ENCODE measurements at places on chromosomes 6 and 20.
A peak's percentile ranks its signal among the peaks of the same experiment; 100 is the strongest.

DNA sequence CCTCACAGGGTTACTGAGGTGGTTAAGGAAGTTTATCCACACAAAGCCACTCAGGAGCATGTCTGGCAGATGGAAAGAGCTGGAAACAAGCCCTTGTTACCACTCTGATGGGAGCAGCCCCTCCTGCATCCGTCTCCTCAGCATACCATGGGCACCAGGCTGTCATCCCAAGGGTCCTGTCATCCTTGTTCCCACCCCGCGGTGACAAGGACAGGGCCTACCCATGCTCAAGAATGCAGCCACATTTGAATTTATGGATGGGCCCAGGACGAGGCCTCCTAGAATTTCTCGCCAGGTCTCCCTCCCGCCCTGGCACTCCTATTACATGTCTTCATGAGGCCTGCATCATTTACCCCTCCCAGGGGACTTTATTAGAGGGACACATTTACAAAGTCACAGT is 60.0 kb downstream of the NPEPL1 start:
- no peak for DNase-seq

DNA sequence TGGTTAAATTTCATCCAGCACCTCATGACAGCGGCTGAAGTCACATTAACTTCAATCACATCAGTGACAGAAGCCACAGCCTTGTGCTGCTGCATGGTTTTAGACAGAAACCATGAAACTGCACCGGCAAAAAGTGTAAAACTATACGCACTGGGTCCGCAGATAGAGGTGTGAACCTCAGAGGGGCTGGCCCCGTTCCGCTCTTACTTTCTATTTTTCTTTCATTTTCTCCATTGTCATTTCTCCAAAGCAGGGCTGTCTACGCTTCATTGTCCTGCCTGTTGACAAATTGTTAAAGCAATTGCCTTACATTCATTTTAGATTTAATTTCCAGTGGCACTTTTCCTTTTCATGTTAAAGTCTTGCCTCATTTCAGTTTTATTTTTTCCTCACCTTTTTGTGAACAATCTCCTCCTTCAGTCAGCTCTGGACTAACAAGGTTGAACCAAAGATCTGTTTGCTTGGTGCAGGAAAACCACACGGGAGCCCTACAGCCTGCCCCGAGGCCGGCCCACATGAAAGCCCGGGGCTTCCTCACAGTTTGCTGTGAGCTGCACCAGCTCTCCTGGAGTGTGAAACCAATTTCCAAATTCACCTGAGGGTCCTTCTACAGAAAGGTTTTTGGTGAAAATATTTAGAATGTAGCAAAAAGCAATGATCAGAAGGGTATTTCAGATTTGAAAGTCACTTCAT is 63.7 kb downstream of the PRR18 start:
- DNase-seq: peak; percentile 80

DNA sequence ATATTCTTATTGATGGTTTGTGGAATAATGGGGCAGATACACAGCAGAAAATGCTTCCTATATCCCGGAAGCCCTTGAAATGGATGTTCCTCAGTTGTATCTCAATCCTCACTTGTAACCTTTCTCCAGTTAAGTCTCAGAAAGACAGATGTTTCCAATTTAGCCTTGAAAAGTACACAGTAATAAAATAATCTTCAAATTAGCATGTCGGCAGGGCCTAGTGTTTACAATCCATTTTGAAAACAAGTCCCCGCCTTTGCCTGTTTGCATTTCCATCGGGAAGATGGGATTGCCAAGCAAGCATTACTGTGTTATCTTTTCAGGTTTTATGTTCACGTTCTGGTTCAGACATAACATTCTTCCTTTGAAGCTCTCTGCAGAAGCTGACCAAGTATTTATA is 41.5 kb downstream of the SNRNP48 start:
- DNase-seq: no peak

GRCh38 chr20:32585586-32586127 is 524 bp upstream of the NOL4L start:
- DNase-seq: no peak

DNA sequence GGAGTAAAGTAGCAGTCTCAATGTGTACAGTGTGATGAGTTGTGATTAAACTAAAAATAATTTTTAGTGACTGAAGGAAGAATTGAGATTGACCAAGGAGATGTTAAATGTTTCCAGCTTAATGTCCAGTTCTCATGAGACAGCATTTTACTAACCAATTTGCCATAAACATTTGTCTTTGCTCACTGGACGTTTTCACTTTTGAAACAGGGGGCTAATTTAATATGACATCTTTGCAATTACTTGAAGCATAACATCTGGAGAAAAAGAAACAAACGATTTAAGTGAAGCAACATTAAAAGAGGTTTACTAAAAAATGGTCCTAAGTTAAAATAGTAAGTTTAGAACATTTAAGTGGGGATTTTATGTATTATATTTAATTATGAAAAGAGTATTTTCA is 443.8 kb downstream of the BCKDHB start:
- no peak for DNase-seq

GRCh38 chr6:81625216-81625615 is 127.3 kb downstream of the TENT5A start:
- DNase-seq: no peak

DNA sequence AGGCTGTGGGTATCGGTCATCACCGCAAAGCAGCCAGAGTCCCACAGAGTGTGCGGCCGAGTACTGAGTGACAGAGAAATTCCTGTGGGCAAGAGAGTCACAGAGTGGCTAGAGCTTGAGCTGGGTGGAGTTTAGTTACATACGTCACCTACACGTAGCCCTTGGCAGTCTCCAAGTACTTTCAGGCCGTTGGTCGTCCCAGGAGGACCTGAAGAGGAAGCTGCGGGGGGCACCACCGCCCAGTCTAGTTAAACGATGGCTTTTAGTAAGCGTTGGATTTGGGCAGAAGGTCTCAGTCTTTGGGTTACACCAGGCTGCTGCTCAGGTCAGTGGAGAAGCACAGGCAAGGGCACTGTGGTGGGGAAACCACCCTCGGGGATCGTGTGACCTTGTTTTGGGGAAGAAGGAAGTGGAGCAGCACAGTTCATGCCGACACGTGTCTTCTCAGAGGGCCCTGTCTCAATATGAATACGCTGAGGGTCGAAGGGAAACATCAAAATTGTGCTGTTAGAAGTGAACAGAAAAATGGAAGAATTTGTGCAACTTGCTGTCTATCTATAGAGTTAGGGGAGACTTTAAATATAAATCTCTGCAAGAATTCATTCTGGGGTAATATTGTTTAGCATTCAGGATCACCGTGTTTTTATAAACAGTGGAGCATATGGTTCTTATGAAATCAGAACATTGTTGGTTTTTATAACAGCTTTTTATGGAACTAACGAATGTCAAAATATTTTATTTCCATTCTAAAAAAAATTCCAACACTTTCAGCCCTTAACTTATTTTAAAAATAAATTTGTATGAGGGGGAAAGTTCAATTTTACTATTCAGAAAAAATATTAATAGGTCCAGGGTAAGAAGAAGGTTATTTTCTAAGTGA is 28.6 kb downstream of the KIF25 start:
- DNase-seq: no peak

GRCh38 chr20:20102163-20102562 is 49.8 kb downstream of the CFAP61 start:
- no peak for DNase-seq

GRCh38 chr20:13147071-13147963 is 73.8 kb upstream of the ISM1 start:
- DNase-seq: no peak

DNA sequence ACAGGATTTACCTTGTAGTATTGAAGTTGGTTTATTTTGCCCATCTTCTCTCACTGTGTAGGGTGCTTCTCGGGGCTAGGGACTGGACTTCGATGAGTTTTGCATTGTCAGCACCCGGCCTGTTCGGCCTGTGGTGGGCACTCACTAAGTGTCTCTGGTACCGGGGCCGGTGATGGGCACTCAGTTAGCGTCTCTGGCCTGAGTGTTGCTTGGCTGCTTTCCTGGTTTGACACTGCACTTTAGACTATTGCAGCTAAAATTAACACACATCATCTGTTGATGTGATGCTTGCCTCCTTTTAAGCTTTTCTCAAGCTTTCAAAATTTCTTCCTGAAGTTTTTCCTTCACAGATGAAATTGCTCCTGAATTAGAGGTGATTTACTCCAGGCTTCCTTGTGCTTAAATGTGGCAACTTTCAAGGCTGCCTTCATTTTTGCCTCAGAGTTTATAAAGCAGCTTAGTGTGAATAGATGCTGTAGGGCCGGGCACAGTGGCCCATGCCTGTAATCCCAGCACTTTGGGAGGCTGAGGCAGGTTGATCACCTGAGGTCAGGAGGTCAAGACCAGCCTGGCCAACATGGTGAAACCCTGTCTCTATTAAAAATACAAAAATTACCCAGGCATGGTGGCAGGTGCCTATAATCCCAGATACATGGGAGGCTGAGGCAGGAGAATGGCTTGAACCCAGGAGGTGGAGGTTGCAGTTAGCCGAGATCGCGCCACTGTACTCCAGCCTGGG is 41.7 kb upstream of the TULP4 start:
- peak; percentile 6 for DNase-seq

- no peak for DNase-seq
Observed at GRCh38 chr6:2958776-2959175, 12.6 kb downstream of the SERPINB6 start.

- no peak for DNase-seq
Observed at GRCh38 chr20:17626217-17627007, 55.6 kb downstream of the RRBP1 start.

DNA sequence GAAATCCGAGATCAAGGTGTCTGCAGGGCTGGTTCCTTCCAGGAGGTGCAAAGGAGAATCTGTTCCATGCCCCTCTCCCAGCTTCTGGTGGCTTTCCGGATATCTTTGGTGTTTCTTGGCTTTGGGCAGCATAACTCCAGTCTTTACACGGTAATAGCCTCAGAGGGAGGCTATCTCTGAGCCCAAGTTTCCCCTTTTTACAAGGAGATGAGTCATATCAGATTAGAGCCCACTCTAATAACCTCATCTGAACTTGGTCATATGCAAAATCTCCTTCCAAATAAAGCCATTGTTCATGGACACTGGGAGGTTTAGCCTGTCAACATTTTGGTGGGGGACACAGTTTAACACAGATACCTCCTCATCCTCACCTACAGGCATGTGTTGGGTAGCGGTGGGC is 213.7 kb downstream of the ATXN1 start:
- DNase-seq: no peak

- DNase-seq: no peak
Observed at GRCh38 chr20:11924923-11925322, 7.2 kb downstream of the BTBD3 start.

DNA sequence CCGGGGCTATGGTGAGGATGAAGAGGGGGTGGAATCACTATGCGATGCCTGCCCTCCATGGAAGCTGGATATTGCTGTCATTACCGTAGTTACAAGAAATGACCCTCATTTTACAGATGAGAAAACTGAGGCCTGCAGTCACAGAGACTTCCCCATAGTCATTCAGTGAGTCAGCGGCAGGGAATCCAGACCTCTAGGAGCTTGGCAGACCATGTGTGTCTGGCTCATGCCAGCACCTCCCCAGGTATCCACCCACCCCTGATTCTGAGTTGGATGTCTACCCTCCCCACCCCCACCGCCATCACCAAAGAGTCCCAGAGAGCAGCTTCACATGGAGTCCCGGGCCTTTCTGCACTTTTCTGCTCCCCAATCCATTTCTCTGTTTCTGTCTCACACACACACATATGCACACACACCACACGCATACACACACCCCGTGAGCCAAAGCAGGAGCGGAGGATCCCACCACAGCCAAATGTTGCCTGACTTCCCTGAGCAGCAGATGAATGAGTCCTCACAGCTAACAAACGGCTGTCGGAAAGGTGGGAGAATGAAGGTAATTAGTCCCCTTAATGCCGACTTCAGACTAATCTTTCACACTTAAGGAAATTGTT is 24.8 kb downstream of the CDH22 start:
- no peak for DNase-seq

- DNase-seq: no peak
Observed at GRCh38 chr20:53453076-53453475, 140.6 kb downstream of the ZNF217 start.

- no peak for DNase-seq
Observed at GRCh38 chr20:48916699-48917098, 4.8 kb upstream of the ARFGEF2 start.

DNA sequence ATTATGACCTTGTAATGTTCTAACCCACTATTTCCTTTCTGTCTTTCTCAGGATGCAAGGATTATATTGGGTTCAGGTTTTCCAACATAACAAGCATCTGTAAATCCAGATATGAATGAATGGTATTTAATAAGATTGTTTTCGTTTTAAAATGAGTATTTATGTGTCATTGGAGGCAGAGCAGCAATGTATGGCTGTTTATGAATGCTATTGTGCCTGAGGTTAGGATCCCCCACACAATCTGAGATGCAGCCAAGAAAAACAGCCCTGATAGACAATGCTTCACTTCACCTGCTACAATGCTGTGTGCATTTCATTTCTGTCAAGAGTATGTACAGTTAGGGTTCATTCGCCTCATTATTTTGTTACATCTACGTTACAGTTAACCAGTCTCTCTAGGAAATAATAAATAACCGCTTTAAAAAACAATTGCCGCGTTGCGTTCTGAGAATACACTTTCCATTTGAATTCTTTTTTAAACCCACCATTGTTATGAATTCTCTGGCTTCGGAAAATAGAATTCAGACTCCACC is 19.6 kb downstream of the TFAP2A start:
- DNase-seq: no peak

DNA sequence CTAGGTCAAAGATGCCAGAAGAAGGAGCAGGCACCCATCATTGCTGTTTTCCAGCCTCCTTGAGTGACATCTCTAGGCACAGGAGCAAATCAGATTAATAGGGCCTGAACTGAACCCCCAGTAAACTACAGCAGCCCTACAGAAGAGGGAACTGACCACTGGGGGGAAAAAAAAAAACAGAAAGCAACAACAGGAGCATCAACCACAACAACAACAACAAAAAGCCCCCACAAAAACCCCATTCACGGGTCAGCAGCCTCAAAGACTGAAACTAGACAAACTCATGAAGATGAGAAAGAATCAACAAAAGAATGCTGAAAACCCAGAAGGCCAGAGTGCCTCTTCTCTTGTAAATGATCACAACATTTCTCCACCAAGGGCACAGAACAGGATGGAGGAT is 537.4 kb upstream of the BTBD3 start:
- DNase-seq: no peak

- no peak for DNase-seq
Observed at GRCh38 chr6:89689732-89690131, 51.2 kb upstream of the LYRM2 start.

GRCh38 chr6:12289933-12290820 is at the start of gene EDN1:
TSS of gene EDN1 (plus strand) at chr6:12290361. CDS start at chr6:12290630, 269 bp downstream.
- peak; percentile 3 for DNase-seq

DNA sequence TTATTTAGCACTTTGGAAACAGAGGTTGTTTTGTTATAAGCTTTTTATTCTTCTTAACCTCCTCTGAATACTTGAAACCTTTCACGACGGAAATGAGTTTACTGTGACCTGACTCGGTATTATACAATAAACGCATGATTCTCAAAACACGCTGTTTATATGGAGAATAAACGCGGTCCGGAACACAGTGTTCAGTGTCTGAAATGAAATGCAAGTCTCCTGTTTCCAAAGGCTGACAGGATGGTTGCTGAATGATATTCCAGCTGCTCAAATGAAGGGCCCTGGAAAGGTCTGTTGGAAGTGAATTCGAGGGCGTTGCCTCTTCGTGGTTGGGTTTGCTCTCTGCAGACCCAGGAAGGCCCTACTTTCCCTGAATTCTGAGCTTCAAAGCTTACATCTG is 83.4 kb downstream of the RSPH3 start:
- no peak for DNase-seq

- DNase-seq: no peak
Observed at GRCh38 chr20:57128044-57128757, 138.2 kb downstream of the BMP7 start.

GRCh38 chr6:341914-342831 is 49.4 kb upstream of the IRF4 start:
- DNase-seq: peak; percentile 79

GRCh38 chr6:142679907-142680700 is 264.9 kb downstream of the HIVEP2 start:
- DNase-seq: no peak

All from immature natural killer cell (primary cell).